Erythroblast (primary cell): ENCODE measurements at places on chromosomes 2 and 18.

GRCh38 chr2:61536180-61536571 lies 2.0 kb downstream of the XPO1 start:
- DNase-seq: peak; percentile 67

DNA sequence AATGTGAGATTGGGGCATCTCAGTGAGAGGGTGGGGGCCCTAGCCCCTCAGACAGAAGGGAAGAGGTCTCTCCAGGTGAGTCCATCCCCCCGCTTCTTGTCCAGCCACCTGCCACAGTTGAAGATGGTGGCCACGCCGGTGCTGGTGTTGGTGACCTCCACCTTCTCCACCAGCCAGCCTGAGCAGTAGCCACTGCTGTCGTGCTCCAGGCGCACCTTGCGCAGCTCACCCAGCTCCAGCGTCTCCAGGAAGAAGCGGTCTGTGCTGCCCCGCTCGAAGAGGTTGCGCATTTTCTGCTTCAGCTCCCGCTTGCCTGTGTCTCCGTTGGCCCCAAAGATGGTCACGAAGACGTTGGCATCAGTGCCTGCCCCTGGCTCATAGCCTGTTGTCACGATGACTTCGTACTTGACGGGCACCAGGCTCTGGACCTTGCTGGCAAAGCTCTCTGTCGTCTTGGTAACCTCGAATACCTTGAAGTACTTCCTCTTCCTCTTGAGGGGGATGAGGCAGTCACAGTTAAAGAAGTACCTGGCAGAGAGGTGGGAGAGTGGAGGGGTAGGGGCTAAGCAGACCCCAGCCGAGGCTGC lies 179.5 kb downstream of the LOXHD1 start:
- DNase-seq: no peak

GRCh38 chr18:58241877-58242276 lies 197.9 kb downstream of the NEDD4L start:
- DNase-seq: no peak

DNA sequence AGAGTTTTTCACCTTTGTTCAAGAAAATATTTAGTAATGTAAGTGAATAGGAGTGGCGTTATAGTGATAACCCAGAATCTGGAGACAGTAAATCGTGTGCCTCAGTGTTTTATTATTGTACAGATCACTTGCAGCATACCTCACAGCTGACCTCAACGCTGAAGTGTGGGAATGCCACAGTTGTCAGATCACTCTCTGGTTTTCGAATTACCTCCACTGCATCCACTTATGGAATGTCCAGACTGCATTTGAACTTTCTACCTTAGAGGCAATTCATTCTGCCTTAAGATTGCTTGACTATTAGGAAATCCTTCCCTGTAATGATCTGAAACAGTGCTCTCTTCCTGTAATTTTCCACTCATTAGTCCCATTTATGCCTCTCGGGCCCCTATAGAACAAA lies 164.5 kb upstream of the ALPP start:
- DNase-seq: no peak

DNA sequence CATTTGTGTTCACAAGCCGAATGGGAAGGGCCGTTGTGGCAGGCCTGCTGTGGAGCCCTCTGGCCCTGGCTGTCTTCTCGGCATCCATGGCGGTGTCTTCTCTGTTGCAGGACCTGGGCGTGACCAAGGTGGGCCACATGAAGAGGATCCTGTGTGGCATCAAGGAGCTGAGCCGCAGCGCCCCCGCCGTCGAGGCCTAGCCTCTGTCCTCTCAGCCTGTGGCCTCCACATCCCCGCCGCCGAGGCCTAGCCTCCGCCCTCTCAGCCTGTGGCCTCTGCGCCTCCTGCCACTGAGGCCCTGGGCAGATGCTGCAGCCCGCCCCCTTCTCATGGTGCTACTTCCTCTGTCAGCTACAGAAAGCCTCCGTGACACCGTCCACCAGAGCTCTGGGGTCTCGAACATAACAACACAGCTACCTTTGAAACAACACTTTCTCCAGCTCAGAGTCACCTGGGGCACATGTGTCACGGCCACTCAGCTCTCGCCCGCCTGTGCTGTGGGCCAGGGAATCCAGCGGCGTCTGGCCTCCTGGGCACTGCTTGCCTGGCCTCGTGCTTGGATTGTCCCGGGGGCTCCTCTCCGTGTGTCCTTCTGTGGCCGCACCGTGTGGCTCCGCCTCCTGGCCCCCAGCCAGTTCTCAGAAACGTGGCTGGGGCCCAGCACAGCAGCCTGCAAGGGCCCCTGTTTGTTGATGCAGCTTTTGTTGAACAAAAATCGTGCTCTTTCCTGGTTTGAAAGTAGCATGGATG lies 97.1 kb downstream of the USP40 start:
- no peak for DNase-seq

DNA sequence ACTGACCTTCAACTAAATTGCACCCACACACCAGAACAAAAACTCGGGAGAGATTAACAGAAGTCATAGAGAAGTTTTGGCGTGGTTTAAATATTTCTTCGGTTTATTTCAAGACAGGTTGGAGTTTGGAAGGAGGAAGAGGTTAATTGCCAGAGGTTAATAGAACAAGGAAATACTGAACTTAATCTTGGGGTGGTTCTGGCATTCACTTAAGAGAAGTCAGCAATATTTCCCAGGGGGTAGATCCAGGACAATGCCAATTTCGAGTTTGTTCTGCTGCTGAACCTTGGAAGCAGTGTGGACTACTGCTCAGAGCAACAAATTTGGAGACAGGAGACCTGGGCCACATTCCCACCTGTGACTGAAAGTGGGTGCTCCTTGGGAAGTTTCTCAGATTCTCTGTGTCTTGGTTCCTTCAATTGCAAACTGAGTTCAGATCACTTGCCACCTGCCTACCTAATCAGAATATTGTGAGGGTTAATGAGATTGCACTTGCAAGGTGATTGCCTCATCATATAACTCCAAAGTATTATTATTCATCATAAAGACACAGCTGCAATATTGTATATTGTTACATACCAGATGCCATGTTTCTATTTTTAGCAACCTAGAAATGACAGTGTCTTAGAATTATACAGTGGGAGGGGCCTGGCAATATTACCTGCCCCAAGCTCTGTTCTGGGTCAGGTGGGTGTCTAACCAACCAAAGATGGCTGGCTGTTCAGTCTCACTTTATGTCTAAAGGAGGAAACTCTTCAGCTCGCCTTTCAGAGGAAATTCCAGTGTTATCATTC lies 217.4 kb downstream of the CDCA7 start:
- no peak for DNase-seq

DNA sequence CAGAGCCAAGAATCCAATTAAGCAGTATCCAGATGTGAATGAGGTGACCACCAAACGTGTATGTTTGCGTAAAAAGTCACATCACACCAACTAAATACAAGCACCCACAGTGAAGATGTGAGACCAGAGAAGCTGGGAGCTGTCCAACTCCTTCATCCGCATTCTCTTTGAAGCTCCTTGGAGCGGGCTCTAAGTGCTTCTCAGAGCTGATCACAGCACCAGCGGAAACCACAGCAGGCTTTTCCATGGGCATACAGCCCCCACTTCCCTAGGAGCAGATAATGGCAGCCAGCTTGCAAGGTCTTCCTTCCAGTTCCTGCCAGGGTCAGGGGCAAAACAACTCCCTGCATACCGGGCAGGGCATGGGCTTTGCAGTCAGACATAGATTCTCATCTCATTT lies 36.4 kb downstream of the REEP1 start:
- no peak for DNase-seq

- no peak for DNase-seq
These were observed 77.2 kb downstream of the MDH1 start for GRCh38 chr2:63665846-63666475.

- DNase-seq: no peak
These were observed 17.8 kb downstream of the NPC1 start for GRCh38 chr18:23568281-23569138.

GRCh38 chr18:22347606-22348511 lies 69.9 kb downstream of the CTAGE1 start:
- DNase-seq: no peak

DNA sequence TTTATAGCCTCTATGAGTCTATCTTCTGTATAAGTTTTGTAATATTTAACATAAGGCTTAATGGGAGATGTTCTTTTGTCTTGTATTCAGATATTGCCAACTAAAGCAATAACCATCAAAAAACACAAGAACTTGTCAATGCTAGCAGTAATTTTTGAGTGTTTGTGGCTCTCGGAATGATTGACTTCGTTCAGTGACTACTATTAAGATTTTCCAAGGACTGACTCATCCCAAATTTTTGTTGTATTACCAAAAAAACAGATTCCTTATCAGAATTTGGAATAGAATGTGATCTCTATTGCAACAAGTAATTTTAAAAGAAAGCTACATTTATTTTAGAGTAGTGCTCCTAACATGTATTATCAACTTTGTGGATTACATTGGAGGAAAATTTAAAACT lies 8.1 kb downstream of the NABP1 start:
- no peak for DNase-seq

DNA sequence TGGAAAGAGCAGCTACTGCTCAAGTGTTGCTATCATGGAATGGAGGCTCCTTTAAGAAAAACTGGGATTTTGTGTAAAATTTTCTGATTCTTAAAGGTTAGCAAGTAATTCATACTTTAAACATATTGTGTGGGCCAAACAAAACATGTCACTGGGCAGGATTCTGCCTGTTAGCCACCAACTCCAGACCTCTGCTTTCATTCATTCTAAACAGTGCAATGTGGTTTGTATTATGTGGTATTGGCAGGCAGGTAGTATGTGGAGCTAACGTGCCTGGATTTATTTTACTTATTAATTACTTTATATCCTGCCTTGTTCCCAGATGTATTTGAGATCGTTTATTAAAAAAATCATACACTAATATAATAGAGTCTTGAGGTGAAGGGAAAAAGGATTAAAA lies 1521.3 kb upstream of the ACVR2A start:
- no peak for DNase-seq

- no peak for DNase-seq
These were observed 54.9 kb downstream of the VRK2 start for GRCh38 chr2:58101500-58101899.

GRCh38 chr2:37610638-37611289 lies 60.7 kb downstream of the CDC42EP3 start:
- DNase-seq: no peak

- DNase-seq: no peak
These were observed 69.8 kb upstream of the IL1R1 start for GRCh38 chr2:102072741-102073140.

- DNase-seq: no peak
These were observed 167.8 kb downstream of the PRPF40A start for GRCh38 chr2:152549423-152549822.

DNA sequence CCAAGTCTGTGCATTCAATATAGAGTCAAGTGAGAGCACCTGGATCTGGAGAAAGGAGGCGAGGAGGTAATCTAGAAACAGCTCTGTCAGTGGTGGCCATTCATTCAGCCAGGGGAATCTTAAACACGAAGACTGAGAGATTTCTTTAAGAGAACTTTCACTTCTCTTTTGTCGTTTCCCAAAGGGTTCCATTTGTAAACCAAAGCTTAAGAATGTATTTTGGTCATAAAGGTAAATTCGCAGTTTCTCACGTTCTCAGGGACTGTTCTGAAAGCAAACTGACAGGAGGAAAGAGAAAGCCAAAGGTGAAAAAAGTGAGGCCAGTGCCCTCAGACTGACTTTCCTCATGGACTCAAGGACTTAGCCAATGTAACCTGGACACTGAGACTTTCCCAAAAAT lies 513.5 kb downstream of the CMPK2 start:
- no peak for DNase-seq

DNA sequence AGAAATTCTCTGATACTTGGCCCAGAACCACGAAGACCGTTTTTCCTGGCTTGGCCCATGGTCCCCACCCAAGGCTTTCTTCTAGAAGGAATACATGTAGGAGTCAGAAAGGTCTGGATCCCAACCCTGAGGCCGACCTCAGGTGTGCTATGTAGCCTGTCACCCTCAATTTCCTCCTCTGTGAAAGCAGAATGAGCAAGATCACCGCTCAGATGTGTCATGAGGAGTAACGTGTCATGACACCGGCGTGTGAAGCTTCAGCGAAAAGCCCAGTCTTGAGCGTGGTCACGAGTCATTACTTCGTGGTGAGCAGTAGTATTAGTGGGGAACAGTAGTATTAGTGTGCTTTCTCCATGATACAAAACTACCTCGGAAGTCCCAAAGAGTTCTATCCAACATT lies 103.4 kb downstream of the ALPK2 start:
- no peak for DNase-seq

DNA sequence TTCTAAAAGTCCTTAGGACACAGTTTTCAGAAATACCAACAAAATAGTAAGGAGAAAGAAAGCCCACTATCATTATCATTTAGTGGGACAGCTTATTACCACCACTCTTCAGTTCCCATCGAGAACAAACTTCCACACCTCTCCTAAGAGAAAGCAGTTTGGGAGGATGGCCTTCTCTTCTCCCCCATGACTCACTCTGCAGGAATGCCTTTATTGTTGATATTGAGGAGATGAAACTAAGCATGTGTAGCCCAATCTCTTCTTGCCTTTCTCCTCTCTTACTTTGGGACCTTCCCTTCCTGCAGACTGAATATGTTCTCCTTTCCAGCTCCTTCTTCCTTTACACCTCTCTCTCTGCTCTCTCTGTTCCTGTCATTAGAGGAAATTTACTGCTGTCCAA lies 30.0 kb upstream of the ERMN start:
- no peak for DNase-seq

DNA sequence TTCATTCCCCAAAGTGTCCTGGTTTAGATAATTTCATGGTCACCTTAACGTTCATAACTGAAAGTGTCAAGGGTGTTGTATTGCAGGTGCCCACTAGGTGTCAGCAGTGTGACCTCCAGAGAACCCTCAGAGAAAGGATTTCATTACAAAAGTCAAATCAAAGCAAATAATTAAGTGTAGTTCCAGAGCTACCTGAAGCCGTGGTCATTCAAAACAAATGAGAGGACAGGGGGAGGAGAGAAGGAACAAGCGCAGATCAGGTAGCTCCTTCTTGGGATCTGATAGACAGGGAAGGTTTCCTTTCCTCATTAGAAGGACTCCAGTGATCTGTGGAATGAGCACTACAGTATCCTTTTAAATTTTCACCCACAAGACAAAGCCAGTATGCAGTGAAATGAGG lies at the start of gene SLC9A4:
Gene SLC9A4, plus strand, starts transcription at position 207 of the 400 bp plus-strand sequence. CDS start 534 bp downstream, outside the sequence.
- DNase-seq: peak; percentile 54

- no peak for DNase-seq
These were observed 201.7 kb upstream of the CXCR4 start for GRCh38 chr2:136319651-136320050.
